Pancreas (tissue), 10 donors: ENCODE measurements at places on chromosomes 3 and 15. TPM values are rescaled to one million over a fixed set of nuclear protein-coding genes. Genes with fewer than 3 reads are reported as not detected.

The LAMB2 gene
- polyA plus RNA-seq, result 438 TPM

DNA sequence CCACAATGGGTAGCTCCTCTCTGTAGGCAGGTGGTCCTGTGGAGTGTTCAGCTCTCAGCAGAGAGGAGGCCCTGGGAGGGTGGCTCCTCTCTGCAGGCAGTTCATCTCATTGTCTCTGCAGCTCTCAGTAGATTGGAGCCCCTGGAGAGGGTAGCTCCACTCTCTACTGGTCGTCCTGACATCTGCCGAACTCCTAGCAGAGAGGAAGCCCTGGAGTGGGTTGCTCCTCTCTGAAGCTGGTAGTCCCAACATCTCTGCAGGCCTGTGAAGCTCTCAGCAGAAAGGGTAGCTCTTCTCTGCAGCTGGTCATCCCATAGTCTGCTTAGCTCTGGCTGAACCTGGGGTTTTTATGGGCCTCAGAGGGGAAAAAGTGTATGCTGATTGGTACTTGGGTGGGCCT is 50.8 kb downstream of the EFCAB12 start:
- DNase-seq, result no peak

DNA sequence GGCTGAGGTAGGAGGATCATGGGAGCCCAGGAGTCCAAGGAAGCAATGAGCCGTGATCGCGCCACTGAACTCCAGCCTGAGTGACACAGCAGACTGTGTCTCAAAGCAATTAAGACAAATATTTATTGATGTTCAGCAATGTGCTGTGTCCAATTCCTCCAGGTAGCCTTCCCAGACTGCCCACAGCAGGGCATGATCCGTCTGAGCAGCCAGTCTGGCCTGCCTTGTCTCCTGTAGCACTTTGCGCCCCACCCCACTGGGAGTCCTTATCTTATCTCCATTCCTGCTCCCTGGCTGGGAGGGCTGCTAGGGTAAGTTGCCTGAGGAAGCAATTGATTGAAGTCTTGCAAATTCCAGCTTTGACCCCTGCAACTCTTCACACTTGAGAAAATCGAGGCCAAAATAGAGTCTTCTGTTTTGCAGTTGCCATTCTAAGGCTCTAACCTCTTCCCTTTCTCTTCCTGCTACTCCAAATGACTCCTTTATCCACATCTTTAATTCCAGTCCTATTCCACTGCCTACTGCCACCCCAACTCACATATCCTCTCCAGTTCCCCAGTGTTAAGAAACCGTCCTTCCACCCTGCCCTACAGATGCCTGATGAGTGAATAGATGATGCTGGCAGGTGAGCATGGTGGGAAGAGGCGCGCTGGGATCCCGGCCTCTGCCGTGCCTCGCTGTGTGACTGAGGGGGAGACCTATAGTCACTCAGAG is 26.9 kb upstream of the LCTL start:
- no peak for DNase-seq

The IQCF5 gene
- polyA plus RNA-seq, result not detected

GRCh38 chr3:184568924-184569829 is 7.6 kb downstream of the EPHB3 start:
- peak; percentile 76 for DNase-seq

DNA sequence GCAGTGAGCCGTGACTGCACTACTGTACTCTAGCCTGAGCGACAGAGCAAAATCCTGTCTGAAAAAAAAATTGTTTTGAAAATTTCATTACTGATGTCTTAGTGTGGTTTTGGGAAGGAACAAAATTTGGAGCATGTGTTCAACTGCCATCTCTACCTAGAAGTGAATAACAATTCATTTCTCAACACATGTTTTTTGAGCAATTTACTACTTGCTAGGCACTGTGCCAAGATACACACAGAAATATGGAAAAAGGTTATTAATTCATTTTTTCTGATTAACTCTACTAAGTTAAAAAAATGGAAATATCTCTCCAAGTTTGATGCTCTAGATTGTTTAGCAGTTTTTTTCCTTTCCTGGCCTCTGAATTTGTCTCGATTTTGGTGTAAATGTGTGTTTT is 5.2 kb upstream of the TCF12 start:
- no peak for DNase-seq

- DNase-seq, result no peak
Observed at GRCh38 chr3:129650256-129650872, 43.9 kb upstream of the PLXND1 start.

- no peak for DNase-seq
Observed at GRCh38 chr3:187665764-187666402, 4.3 kb downstream of the SST start.

The EXD1 gene
- polyA plus RNA-seq, result not detected

- DNase-seq, result no peak
Observed at GRCh38 chr3:169836078-169836941, 23.6 kb upstream of the LRRC34 start.

DNA sequence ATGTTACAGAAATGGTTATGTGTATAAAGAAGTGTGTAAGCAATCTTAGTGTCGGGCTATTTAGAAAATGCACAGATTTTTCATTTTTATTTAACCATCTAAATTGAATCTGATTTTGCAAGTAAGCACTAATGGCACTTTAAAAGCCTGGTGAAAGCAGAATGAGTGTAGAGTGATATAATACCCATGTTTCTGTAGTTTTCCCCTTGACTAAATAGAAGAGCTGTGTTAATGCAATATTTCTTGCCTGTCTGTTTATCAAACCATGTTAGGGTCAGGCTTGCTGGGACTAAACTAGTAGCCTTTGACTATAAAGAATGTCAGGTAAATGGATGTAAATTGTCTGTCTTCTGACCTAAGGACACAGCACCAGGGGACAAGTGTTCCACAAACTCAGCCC is 714.0 kb downstream of the CADM2 start:
- no peak for DNase-seq

GRCh38 chr3:51221959-51222358 is 163.1 kb upstream of the MANF start:
- DNase-seq, result no peak

- no peak for DNase-seq
Observed at GRCh38 chr3:123085293-123085931, 18.6 kb downstream of the PDIA5 start.

- no peak for DNase-seq
Observed at GRCh38 chr3:191473661-191474198, 12.8 kb downstream of the PYDC2 start.

DNA sequence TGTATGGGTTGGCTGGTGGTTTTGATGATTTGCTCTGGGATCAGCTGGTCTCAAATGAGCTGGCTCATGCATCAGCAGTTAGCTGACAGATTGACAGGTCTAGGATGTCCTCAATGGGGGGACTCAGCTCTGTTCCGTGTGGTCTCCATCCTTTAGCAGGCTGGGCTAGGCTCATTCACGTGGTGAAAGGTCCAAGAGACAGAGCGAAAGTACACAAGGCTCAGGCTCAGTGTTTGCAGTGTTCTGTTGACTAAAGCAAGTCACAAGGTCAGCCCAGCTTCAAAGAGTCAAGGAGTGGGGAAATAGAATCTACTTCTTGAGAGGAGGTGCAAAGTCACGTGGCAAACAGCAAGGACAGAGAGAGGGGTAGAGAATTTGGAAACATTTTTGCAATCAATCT is 126.5 kb upstream of the CMC1 start:
- no peak for DNase-seq

- DNase-seq, result no peak
Observed at GRCh38 chr15:77384086-77384485, 35.8 kb downstream of the PEAK1 start.

DNA sequence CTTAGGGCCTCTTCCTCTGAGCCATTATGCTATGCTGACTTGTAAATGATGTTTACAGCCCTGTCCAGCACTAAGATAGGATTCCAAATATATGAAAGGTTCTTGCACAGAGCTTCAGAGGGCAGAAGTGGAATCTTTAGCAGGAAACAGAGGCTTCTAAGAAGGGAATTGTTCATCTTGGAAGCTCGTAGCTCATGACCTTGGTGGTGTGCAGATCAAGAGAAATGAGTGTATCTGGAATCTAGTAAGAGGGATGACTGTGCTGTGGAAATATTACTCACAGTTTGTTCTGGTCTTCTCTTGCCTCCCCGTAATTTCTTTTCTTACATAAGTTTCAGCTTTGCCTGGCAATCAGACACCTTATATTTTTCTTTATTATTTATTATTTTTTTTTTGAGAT is 175.8 kb downstream of the SPATA16 start:
- DNase-seq, result no peak

- no peak for DNase-seq
Observed at GRCh38 chr3:100370756-100371155, 30.1 kb downstream of the TOMM70 start.

DNA sequence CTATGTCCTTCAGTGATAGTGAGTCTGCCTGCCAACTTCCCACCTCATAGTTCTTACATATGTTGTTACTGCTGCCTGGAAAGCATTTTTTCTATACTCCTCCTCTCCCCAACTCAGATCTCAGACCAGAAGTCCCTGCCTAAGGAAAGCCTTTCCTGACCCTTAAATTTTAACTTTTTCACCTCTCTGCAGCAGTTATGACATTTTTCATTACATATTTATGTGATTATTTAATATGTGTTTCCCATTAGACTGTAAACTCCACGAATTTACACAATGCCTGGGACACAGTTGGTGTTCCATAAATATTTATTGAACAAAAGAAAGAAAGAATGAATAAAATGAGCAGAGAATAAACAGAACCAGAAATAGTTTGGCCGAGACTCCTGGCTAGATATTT is 125.5 kb downstream of the MITF start:
- no peak for DNase-seq

GRCh38 chr15:29183071-29183831 is 86.4 kb downstream of the NSMCE3 start:
- DNase-seq, result no peak

The GREM1 gene
- polyA plus RNA-seq, result 0.42 TPM

- DNase-seq, result no peak
Observed at GRCh38 chr3:110767838-110768237, 303.8 kb upstream of the NECTIN3 start.

- DNase-seq, result no peak
Observed at GRCh38 chr3:150286390-150287147, 121.5 kb upstream of the TSC22D2 start.

- DNase-seq, result peak; percentile 44
Observed at GRCh38 chr15:24848050-24848449, 106.7 kb upstream of the SNRPN start.

The ALDH1A2 gene
- polyA plus RNA-seq, result 1.6 TPM

The PCCB gene
- 8.9 TPM for polyA plus RNA-seq

The CPA3 gene
- polyA plus RNA-seq, result 3.0 TPM

DNA sequence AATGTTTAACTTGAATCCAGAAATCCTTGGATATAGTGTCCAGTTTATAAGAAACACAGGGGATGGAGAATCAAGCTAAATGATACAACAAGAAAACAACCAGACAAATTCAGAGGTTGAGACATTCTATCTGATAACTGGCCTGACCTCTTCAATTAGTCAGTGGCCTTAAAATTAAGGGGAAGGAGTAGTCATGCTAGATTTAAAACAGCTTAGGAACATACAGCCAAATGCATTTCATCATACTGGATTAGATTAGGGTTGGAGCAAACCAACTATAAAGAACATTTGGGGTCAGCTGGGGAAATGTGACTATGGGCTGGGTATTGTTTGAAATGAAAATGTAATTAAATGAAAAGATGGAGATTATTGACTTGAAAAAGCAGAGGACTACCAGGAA is 53.3 kb downstream of the PPARG start:
- DNase-seq, result no peak

DNA sequence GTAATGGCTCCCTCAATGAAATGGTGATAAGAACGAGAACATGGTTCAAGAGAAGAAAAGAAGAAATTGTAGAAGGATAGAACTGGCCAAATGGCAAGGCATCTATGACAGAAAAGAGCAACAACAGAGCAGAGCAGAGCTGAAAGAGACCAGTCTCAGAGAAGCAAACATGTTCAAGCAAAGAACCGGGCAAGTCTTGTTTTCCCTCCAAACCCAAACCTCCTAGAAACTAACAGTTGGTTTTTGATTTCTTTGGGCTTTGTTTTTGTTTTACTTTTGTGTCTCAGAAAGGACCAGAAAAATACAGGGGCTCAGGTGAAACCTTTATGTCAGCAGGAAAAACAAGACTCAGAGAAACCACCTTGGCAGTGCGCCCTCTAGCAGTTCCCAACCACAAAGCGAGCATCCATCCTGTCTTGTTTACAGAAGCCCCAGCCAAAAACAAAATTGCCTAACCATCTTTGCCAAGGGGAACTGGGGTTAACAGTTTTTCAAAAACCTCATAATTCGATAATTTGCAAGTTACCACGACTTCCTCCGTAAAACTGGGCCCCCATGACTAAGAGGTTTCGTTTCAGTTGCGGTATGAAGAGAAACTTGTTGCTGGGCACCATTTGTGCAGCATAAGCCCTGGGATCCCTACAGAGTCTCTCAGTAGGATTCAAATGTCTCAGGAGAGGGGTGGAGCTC is 159.2 kb upstream of the SLC24A5 start:
- DNase-seq, result no peak

GRCh38 chr3:126979046-126979628 is 3.8 kb upstream of the PLXNA1 start:
- DNase-seq, result no peak

GRCh38 chr3:48369693-48370332 is 2.2 kb upstream of the FBXW12 start:
- DNase-seq, result peak; percentile 40

DNA sequence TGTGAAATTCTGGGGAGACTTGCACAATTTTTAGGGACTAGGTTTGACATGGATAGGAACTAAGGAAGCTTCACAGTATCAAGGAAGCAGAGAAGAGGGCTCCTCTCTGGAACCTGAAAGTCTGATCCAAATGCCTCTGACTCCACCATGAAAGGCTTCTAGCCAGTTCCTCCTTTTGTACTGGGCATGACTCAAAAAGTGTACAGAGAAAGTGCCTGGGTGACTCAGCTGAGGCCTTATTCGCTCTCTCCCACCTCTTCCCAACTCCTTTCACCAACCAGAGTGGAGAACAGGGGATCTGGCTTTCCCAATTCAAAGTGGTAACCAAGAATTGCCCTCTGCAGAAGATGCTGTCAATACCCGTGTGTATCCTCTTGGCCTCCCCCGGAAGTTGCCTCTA is 342.9 kb upstream of the PROK2 start:
- DNase-seq, result no peak

DNA sequence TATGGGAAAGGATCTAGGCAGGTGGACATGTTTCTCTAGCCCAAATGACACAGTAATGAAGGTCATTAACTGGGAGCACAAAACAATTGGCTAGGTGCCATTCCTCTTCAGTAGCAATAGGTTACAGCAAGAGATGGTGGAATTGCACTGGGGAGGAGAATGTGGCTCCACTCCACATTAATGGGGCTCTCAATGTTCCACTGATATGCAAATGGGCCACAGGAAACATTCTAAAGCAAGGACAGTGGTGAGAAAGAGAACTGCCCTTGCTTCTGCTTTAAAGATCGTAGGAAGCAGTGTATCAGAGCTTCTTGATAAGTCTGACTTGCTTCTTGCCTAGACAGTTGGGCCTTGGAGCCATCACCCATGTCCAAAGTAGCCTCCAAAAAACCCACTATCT is 271.4 kb upstream of the PPP2R3A start:
- DNase-seq, result no peak

The PRSS50 gene
- polyA plus RNA-seq, result 2.2 TPM

The COL6A5 gene
- not detected for polyA plus RNA-seq

The FHIT gene
- polyA plus RNA-seq, result 4.8 TPM

- DNase-seq, result no peak
Observed at GRCh38 chr3:72576563-72576962, 271.7 kb downstream of the SHQ1 start.

GRCh38 chr3:112032098-112032731 is 2.3 kb upstream of the TMPRSS7 start:
- no peak for DNase-seq

- DNase-seq, result no peak
Observed at GRCh38 chr15:50112488-50113186, 6.4 kb downstream of the ATP8B4 start.

- no peak for DNase-seq
Observed at GRCh38 chr3:147184794-147185193, 221.5 kb downstream of the ZIC4 start.

The SCN5A gene
- polyA plus RNA-seq, result 0.19 TPM
